ENCODE measurements at places on chromosomes 16 and 17. TPM values are rescaled to one million over a fixed set of nuclear protein-coding genes. Genes with fewer than 3 reads are reported as not detected.

Gene CD300LB
- 4.2 TPM for polyA plus RNA-seq

Gene CCL13
- not detected for polyA plus RNA-seq

Gene MATCAP1
- not detected for polyA plus RNA-seq

Gene UTS2R
- not detected for polyA plus RNA-seq

Gene TNFRSF17
- not detected for polyA plus RNA-seq

Gene RAD51C
- polyA plus RNA-seq, result 78.8 TPM

Gene TNP2
- polyA plus RNA-seq, result not detected

Gene ZSCAN10
- not detected for polyA plus RNA-seq

Gene FMNL1
- 17.6 TPM for polyA plus RNA-seq

Gene DNAH17
- polyA plus RNA-seq, result not detected

Gene PRSS36
- 3.4 TPM for polyA plus RNA-seq

Gene LGALS9B
- polyA plus RNA-seq, result 20.9 TPM

Gene MILR1
- not detected for polyA plus RNA-seq

Gene SSTR5
- not detected for polyA plus RNA-seq

Gene FOXN1
- not detected for polyA plus RNA-seq

Gene FOXC2
- not detected for polyA plus RNA-seq

Gene MYH2
- not detected for polyA plus RNA-seq

Gene KRT40
- not detected for polyA plus RNA-seq

Gene ZMYND15
- polyA plus RNA-seq, result not detected

Gene LRRC37A
- 0.15 TPM for polyA plus RNA-seq

Gene SOST
- polyA plus RNA-seq, result not detected

Gene EVI2B
- polyA plus RNA-seq, result 43.4 TPM

Gene HASPIN
- 0.47 TPM for polyA plus RNA-seq

Gene NXN
- polyA plus RNA-seq, result not detected

Gene AOC3
- polyA plus RNA-seq, result not detected

Gene MARCHF10
- polyA plus RNA-seq, result 1.8 TPM

Gene NGFR
- not detected for polyA plus RNA-seq

Gene GLTPD2
- 0.57 TPM for polyA plus RNA-seq

Gene KRTAP4-1
- not detected for polyA plus RNA-seq

Gene STAC2
- not detected for polyA plus RNA-seq

Gene SLC12A4
- polyA plus RNA-seq, result 6.6 TPM

Gene NPIPB6
- polyA plus RNA-seq, result 0.12 TPM

Gene CCL1
- polyA plus RNA-seq, result not detected

Gene NPIPA3
- not detected for polyA plus RNA-seq

Gene COTL1
- 193 TPM for polyA plus RNA-seq

Gene KRTAP16-1
- 0.17 TPM for polyA plus RNA-seq

Gene DYNLL2
- polyA plus RNA-seq, result 0.53 TPM

Gene DHRS11
- 3.3 TPM for polyA plus RNA-seq

Gene RNF43
- polyA plus RNA-seq, result 1.3 TPM

Gene CACNA1H
- polyA plus RNA-seq, result not detected

Gene ASPA
- not detected for polyA plus RNA-seq

Gene NAGS
- 1.9 TPM for polyA plus RNA-seq

Gene METTL9
- 149 TPM for polyA plus RNA-seq

Gene ATP2C2
- not detected for polyA plus RNA-seq

Gene C16orf92
- not detected for polyA plus RNA-seq

Gene KRT25
- not detected for polyA plus RNA-seq

Measured in immature natural killer cell (primary cell).